ENCODE measurements at places on chromosomes 12 and 14.

DNA sequence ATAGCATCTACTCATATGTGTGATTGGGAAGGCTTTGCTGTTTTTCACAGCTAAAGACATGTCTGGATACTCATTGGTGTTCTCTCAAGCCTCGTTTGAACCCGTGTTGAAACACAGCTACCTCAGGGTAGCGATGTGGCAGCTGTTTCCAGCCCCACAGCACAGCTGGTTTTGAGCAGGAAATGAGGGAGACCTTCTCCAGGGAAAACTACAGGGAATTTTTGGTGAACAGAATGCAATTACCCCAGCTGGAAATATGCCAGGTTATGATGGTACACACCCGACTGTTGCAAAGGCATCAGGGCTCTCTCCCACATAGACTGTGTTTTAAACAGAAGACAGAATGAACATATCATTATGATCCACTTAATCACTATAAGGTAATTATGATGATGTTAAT is 828.9 kb downstream of the VRK1 start:
- DNase-seq: no peak

DNA sequence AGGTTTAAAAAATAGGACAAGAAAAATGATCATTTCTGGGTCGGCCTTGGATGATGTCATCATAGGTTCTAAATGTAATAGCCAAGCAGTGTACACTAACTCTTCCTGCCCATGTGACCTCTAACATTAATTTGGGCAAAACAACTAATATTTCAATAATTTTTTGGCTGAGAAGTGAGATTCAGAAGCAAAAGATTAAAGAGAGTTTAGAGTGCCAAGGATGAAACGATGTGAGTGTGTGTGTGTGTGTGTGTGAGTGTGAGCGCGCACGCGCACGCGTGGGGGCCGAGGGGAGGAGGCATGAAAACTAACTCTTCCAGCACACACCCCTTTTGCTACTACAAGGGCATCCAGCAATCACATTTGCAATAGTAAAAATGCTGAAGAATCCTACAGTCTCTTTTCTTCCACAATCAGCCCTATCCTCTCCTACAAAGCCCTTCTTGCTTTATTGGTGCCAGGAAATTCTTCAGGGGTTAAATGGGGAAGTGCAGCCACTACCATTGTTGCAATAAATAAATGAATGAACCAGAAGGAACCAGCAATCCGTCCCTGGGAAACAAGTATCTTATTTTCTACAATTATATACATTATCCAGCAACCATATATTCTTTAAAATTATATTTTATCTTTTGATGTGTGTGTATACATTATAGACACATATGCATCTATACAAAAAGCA is 52.9 kb downstream of the PEBP1 start:
- DNase-seq: no peak

DNA sequence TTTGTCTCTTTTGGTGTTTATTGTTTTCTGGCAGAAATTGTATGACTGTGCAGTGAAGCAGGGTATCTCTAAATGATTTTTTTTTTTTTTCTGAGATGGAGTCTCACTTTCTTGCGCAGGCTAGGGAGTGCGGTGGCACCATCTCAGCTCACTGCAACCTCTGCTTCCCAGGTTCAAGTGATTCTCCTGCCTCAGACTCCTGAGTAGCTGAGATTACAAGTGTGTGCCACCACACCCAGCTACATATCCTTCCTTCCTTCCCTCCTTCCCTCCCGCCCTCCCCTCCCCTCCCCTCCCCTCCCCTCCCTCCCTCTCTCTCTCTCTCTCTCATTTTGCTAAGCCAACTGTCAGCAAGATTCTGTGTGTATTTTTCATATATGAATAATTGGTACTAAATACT is 94.4 kb downstream of the PPHLN1 start:
- DNase-seq: no peak

- no peak for DNase-seq
Observed at GRCh38 chr12:83784298-83784890, 1097.7 kb downstream of the TMTC2 start.

DNA sequence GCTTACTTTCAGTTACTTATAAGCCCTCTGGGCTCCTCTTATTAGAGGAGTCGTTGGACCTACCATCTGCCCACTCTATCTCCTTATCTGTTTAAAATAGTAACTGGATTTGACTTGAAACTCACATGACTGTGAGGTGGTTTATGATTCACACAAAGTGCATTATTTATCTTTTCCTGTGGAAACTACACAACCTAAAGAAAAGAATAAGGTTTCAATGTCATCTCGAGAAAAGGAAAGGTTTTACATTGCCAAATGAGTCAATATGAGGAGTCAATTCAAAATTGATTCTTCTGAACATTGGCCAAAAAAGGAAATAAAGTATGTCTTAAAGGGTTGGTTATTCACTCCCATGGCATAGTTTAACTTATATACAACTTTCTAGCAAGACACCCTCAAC is 225.0 kb upstream of the G2E3 start:
- DNase-seq: no peak

DNA sequence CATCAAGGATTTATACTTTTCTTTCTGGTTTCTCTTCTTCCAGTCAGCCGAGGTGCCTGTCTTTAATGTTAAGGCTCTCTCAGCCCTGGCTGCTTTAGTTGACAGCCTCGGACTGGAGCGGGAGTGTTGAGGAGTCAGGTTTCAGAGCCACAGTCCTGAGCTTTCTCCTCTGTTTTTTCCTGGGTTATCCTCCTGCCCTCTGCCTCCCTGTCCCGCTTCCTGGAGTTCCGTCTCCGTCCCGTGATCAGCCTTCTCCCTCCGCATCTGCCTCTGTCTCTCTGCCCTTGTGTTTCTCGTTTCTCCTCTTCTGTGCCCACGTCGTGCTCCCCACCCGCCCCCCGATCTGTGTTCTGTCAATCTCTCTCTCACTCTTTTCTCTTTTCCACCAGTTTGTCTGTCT is 33.0 kb downstream of the IQSEC3 start:
- no peak for DNase-seq

DNA sequence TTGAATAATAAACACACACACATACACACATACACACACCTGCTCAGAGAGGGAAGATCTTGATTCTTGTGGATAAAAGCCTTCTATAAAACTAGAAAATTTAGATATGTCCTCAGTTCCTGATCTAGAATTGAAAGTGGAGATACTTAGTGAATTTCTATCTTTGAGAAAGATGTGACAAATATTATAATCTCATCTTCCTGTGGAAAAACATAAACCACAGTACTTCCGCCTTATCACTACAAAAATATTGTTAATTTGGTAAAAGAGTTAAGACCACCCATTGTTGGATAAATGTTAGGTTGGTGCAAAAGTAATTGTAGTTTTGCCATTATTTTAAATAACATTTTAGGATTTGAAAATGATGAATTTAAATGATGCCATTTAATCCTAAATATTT is at the start of gene KLRK1:
Gene KLRK1 (minus strand): TSS at position 138 of the 400 bp plus-strand sequence. CDS start 1,231 bp downstream, outside the sequence.
- DNase-seq: no peak

DNA sequence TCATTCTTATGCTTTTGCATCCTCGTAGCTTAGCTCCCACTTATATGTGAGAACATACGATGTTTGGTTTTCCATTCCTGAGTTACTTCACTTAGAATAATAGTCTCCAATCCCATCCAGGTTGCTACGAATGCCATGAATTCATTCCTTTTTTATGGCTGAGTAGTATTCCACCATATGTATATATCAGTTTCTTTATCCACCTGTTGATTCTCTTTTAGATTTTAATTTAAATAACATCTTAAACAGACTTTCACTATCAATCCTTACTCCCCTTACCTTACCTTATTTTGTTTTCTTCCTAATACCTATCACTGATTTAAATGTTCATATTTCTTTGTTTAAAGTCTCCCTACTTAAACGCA is 488 bp upstream of the FBXW8 start:
- no peak for DNase-seq
